ENCODE measurements at places on chromosomes 2 and 18. TPM values are rescaled to one million over a fixed set of nuclear protein-coding genes. Genes with fewer than 3 reads are reported as not detected.

DNA sequence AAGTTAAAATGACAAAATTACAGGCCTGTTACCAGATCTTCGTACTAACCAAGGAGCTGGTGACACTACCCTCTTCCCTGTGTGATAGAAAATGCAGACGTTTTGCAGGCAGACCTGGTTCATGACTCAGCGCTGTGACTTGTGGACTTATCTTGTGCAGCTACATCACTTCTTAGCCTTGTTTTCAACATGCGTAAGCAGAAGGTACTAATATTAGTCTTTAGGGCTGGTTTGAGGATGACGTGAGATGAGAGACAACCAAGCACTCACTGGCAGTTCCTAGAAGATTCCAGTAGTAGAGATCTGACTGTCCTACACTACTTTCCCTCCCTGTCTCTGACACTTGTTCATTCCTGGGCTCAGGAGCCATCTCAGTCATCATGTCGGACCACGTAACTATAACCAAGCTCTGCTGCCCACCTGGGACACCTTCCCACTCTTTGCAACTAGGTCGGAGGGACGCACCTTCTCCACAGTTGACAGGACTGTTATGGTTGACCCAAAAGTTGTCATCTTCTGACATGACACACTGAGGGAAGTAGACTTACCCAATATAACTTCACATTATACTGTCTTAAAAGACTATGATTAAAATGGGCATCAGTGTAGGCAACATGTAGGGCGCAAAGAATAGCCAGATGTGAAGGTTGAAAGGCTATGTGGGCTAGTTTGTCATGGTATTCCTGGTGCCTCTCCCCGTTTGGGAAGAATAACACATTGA is 64.8 kb downstream of the TNFRSF11A start:
- H3K4me1 ChIP-seq: no peaks in the 10 kb centered on the region
- no peak for DNase-seq
- H3K27me3 ChIP-seq: peaks cover 17% of the 10 kb centered on the region
- H3K4me3 ChIP-seq: no peak overlapping the region
- no peak overlapping the region for H3K27ac ChIP-seq
- no peaks in the 10 kb centered on the region for H3K36me3 ChIP-seq

DNA sequence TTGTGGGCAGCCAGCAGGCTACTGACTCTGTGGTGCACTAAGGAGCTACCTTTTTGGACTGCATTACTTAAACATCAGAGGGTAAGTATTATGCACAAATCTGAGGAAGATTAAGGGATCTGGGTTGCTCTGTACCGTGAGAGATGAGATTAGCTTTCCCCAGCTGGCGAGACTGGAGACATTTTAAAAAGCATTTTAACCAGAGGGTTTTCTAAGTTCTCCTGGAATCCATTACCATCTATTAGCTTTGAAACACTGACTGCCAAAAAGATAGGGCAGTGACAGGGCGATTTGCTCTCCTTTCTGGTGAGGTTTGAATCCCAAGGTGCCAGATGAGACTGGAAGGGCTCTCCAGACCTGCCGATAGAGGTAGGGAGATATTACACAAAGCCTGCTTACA is 63.2 kb downstream of the LYPD6 start:
- no peaks in the 10 kb centered on the region for H3K27me3 ChIP-seq
- H3K27ac ChIP-seq: no peak overlapping the region
- DNase-seq: no peak
- peaks cover 24% of the 10 kb centered on the region for H3K4me1 ChIP-seq
- no peak overlapping the region for H3K4me3 ChIP-seq
- H3K36me3 ChIP-seq: peaks cover 9% of the 10 kb centered on the region

RBBP8 gene
- 75.2 TPM for total RNA-seq

- DNase-seq: no peak
- H3K36me3 ChIP-seq: no peaks in the 10 kb centered on the region
- no peaks in the 10 kb centered on the region for H3K4me1 ChIP-seq
- no peaks in the 10 kb centered on the region for H3K27me3 ChIP-seq
- no peak overlapping the region for H3K4me3 ChIP-seq
- no peak overlapping the region for H3K27ac ChIP-seq
Observed at GRCh38 chr18:378079-378478, 110.2 kb upstream of the THOC1 start.

DNA sequence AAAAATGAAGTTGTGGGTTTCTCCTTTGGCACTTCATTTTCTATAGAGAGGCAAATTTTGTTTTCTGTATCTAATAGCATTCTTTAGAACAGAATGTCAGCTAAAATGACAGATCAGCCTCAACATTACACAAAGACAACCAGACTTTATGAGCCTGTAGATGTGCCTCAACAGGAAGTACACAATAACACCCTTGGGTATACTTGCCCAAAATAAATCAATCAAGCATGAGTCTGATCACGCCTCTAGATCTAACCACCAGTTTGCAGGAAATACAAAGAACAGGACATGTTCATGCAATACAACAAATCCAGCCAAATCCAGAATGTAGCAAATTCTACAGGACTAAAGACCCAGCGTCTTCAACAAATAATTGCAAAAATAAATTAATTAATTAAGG is 11.2 kb upstream of the DAPL1 start:
- H3K27me3 ChIP-seq: peaks cover 17% of the 10 kb centered on the region
- H3K27ac ChIP-seq: no peak overlapping the region
- no peak for DNase-seq
- peaks cover 3% of the 10 kb centered on the region for H3K4me1 ChIP-seq

GRCh38 chr2:6082625-6083018 is 390.4 kb downstream of the SOX11 start:
- H3K4me3 ChIP-seq: no peak overlapping the region
- peaks cover 10% of the 10 kb centered on the region for H3K4me1 ChIP-seq
- peaks cover 5% of the 10 kb centered on the region for H3K36me3 ChIP-seq
- no peak for DNase-seq
- no peak overlapping the region for H3K27ac ChIP-seq

DNA sequence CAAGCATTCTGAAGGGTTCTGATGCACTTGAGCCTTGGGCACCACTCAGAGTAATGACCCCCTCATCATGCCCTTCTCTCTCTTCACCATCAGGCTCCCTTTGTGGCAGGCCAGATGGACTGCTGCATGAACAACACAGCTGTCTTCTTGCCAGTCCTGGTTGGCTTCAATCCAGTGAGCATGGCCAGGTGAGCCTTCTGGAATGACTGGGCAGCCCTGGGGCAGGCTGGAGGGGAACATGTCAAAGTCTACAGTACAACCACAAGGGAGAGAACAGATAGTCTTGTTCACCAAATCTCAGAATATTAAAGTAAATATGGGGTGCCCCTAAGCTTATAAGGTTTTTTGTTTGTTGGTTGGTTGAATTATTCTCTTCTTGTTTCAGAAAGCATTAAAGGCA is 4.4 kb downstream of the GCKR start:
- H3K27ac ChIP-seq: no peak overlapping the region
- DNase-seq: no peak
- H3K4me1 ChIP-seq: peaks cover 14% of the 10 kb centered on the region
- no peaks in the 10 kb centered on the region for H3K36me3 ChIP-seq

GRCh38 chr18:72375618-72376017 is 168.5 kb downstream of the CBLN2 start:
- H3K27me3 ChIP-seq: no peaks in the 10 kb centered on the region
- no peak overlapping the region for H3K4me3 ChIP-seq
- H3K27ac ChIP-seq: no peak overlapping the region

GEN1 gene
- 21.7 TPM for total RNA-seq

DNA sequence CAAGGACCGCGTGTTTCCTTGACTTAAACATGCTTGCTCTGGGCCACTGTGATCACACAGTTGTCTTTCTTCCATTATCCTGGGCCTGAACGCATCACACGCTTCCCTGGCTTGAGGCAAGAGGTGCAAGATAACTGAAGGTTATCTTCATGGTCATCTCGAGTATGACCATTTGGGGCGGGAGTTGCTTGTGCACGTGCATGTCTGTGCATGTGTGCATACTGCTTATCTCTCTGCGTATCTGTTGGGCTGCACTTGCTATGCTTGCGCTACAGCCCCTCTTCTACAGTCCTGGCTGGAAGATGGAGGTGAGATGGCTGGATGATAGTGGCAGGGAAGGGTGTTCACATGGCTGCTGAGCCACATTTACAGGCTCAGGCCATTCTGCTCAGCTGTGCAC is 27.2 kb upstream of the EFR3B start:
- DNase-seq: no peak
- no peak overlapping the region for H3K27ac ChIP-seq
- no peaks in the 10 kb centered on the region for H3K27me3 ChIP-seq
- no peaks in the 10 kb centered on the region for H3K36me3 ChIP-seq
- no peaks in the 10 kb centered on the region for H3K4me1 ChIP-seq
- no peak overlapping the region for H3K4me3 ChIP-seq

DNA sequence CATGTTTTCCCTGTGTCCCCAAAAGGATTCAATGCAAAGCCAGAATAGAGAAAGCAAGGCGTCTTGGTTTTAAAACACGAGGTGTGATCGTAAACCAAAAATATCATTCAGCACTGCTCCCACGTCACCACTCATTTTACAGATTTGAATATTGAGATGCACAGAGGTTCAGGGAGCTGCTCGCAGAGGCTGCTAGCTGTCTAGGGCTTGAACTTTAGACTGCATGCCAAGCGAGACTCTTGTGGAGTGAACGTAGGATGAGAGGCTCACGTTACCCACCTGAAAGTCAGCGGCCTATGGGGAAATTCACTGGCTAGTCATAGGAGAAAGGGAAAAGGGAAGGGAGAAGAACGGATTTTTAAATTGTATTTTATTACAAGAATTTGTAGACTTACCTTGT is 130.1 kb downstream of the MBP start:
- no peaks in the 10 kb centered on the region for H3K36me3 ChIP-seq
- no peak overlapping the region for H3K27ac ChIP-seq
- DNase-seq: no peak
- H3K4me3 ChIP-seq: no peak overlapping the region
- H3K4me1 ChIP-seq: peaks cover 2% of the 10 kb centered on the region

NDC80 gene
- 15.0 TPM for total RNA-seq

- H3K27ac ChIP-seq: no peak overlapping the region
- peaks cover 2% of the 10 kb centered on the region for H3K4me1 ChIP-seq
- H3K27me3 ChIP-seq: no peaks in the 10 kb centered on the region
- no peaks in the 10 kb centered on the region for H3K36me3 ChIP-seq
Observed at GRCh38 chr2:189258616-189259365, 79.2 kb upstream of the COL5A2 start.

GRCh38 chr18:11663439-11664029 is 25.5 kb upstream of the GNAL start:
- H3K36me3 ChIP-seq: no peaks in the 10 kb centered on the region
- H3K27me3 ChIP-seq: peaks cover 13% of the 10 kb centered on the region
- no peak overlapping the region for H3K27ac ChIP-seq

DNA sequence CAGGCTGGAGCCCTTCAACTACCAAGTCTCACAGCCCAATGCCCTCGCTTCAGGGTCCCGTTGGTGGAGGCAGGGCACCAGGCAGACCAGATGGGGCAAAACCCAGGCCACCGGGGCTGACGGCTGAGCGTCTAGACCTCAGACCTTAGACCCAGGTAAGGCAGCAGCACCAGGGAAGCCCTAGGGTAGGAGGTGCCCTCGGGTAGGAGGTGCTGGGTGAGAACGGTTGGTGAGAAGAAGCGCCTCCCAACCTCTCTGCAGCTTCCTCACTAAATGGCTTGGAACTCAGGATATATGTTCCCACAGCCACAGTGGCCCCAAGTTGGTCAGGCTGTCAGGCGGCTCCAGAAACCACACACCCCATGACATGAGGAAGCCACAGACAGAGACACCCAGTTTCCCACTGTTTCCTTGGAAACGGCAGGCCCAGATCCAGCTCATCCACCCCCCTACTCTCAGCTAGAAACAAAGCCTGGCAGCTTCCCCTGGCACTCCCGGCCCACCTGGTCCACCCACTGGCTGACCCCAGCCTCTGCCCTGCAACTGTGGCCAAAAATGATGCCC is 13.1 kb upstream of the MLPH start:
- peaks cover 46% of the 10 kb centered on the region for H3K27me3 ChIP-seq
- H3K27ac ChIP-seq: no peak overlapping the region
- H3K4me1 ChIP-seq: peaks cover 4% of the 10 kb centered on the region
- no peaks in the 10 kb centered on the region for H3K36me3 ChIP-seq
- H3K4me3 ChIP-seq: peak overlapping the region; percentile 55

EPB41L3 gene
- total RNA-seq: 41.7 TPM

DNA sequence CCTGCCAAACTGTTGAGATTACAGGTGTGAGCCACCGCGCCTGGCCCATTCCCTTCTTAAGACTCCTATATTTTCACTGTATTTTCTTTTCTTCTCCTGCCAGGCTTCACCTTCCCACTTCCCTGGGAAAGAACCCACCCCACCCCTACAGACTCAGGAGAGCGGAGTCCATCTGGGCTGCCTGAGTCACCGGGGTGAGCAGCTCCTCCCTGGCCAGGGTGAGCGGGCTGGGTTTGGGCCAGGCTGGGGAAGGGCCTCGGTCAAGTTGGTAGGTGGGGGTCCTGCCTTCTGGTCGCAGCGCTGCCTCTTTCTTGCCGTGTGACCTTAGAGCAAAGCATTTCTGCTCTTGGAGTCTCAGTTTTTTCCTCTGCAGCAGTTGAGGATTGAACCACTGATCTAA is 2.1 kb upstream of the GAREM2 start:
- peak overlapping the region; percentile 78 for H3K4me3 ChIP-seq
- H3K4me1 ChIP-seq: peaks cover 6% of the 10 kb centered on the region
- no peaks in the 10 kb centered on the region for H3K36me3 ChIP-seq
- no peak for DNase-seq
- peak overlapping the region; percentile 87 for H3K27ac ChIP-seq

GPBAR1 gene
- 9.7 TPM for total RNA-seq

DNA sequence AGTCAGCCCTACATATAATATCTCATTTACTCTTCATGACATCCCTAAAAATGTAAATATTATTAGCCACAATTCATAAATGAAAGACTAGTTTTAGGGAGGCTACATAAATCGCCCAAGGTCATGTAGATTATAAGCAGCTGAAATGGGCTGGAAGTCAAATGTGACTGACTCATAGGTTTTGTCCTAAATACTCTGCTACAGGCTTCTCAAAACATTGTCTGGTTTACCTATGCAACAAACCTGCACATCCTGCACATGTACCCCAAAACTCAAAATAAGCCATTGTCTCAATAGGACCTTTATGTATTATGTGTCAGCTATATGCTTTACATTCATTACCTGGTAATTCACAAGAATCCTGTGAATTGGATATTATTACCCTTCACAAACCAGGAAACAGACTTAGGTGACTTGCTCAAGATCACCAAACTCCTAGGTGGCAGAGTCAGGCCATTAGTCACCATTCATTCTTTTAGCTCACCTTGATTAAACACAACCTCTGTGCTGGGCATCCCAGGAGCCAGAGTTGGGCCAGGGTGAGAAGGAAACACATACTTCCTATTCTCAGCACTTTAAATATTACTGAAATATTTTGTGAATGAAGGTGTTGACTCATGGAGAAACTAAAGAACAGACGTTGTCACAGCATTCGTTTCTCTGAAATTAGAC is 69.4 kb upstream of the CPO start:
- H3K4me1 ChIP-seq: peaks cover 4% of the 10 kb centered on the region
- H3K27ac ChIP-seq: no peak overlapping the region
- DNase-seq: no peak

GRCh38 chr18:76564655-76565237 is 69.7 kb upstream of the ZNF516 start:
- no peak for DNase-seq
- H3K36me3 ChIP-seq: no peaks in the 10 kb centered on the region
- H3K27me3 ChIP-seq: no peaks in the 10 kb centered on the region
- peak overlapping the region; percentile 59 for H3K4me3 ChIP-seq
